ENCODE measurements at places on chromosomes 16 and 17.

DNA sequence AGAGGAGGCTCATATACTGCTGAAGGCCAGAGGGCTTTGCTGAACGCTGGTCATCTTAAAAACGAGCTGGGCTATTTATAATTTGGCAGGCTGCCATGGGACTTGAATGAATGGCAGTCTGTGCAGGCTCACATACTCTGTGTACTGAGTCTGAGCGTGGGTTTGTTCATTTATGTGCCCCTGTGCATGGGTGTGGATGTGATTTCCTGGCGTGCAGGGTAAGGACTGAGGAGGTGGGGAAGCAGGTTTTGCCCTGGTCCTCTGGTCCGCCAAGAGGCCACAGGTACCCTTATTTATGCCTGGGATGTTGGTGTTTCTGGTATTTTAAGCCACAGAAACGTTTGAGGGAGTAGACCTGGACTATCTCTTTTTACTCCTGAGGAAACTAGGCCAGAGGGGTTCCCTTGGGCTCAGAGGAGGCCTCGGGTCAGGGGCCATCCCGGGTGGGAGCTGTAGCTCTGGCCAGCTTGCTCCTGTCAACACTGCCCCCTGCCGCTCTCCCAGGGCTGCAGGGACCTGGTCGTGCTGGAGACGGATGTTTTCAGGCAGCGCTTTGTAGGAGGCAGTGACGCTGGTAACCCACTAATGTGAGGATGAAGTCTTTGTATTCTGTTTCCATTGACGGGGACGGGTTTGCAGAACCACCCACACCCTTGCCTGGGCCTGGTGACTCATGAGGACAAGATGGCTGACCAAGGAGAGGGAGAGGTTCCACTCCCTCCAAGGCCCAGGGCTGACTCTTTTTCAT, 184.4 kb downstream of the MSI2 start:
- DNase-seq: no peak

DNA sequence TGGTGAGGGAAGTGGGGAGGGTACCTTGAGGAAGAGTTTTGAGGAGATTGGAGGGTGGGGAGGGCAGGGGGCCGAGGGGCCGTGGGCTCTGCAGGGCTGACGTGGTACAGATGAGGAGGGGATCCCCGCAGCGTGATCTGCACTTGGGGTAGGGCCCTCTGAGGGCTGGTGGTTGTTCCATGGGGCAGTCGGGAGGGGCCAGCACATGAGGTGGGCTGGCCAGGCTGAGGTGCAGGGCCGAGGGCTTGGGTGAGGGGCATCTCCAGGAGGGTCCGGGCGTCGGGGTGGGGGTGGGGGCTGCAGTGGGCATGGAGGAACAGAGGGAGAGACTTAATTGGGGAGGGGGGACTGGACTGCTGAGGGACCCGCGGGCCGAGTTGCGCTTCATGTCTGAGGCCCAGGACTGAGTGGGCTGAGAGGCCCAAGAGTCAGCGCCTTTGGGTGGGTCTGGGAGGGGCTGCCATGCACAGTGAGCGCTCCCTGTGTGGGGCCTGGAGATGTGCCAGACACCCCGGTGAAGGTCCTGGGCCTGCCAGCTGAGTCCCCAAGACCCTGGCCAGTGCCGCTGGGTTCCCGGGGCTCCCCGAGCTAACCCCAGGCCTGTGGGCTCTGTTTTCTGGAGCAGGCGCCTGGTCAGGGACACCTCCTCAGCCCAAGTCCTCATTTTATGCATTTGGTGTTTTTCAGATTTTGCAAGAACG, 13.3 kb downstream of the PRSS27 start:
- DNase-seq: no peak

DNA sequence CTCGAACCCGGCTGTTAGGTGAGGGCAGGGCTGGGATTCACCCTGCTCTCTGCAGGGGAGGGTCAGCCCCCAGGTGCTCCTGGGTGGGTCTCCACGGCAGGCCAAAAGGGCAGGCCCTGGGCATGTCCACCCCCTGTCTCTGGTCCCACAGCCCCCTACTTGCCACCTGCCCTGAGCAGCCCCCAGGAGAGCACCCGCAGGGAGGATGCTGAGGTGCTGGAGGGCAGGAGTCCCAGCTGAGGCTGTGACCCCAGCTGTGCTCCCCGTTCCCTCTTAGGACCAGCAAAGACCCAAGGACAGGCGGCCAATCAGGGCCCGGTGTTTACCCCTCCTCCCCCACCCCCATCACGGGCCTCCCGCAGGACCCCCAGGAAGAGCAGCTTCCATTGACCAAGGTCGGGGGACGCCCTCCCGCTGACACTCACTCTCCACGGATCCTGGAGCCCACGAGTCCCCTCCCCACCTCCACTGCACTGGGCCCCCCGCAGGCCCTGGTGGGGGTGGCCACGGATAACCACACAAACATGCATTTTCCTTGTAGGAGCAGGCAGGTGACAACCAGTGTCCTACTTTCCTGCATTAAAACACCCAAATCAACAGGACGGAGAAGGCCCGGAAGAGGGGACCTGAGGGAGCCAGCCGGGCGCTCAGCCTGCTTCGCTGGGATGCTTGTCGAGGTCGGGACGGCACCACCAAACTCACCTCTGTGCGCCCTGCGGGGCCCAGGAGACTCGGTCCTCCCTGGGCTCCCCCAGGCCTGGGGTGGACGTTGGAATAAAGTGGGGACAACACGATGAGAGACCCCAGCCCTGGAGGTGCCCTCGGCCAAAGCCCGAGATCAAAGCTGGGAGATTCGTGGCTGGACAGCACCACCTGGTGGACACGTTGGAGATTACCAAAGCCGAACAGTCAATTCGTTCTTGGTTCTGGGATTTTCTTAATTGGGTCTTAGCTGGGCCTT, 22.5 kb upstream of the ENPP7 start:
- DNase-seq: no peak

- no peak for DNase-seq
These were observed 49.4 kb upstream of the CDC42EP4 start for GRCh38 chr17:73360961-73361761.

DNA sequence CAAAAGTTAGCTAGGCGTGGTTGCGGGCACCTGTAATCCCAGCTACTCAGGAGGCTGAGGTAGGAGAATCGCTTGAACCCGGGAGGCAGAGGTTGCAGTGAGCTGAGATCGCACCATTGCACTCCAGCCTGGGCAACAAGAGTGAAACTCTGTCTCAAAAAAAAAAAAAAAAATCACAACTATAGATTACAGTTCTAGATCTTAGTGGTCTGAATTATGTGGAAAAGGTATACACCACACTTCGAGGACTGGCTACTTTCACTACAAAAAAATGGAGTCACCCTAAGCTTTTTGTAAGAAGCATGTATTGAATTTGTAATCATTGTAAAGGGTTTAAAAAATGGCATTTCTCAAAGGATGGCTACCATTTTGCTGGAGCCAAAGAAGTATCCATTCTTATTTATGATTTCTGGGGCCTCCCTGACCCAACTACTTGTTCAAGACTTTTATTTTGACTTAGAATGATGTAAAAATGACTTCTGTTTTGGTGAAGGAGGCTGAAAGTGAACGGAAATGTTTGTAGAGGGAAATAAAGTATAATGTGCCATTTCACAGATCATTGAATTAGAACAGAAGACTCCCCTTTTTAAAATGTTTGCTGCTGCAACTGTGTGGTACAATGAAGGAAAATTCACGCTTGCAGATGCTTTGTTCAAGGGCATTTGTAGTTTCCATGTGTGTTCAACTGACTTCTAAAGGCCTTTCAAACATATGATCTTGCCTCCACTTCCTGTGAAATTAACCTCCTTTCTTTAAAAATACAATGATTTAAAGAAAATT, 37.1 kb upstream of the NOL11 start:
- DNase-seq: no peak

- DNase-seq: no peak
These were observed 26.8 kb downstream of the TNFRSF13B start for GRCh38 chr17:16945136-16945482.

- no peak for DNase-seq
These were observed 94.5 kb downstream of the PCTP start for GRCh38 chr17:55845385-55845784.

- no peak for DNase-seq
These were observed 26.3 kb downstream of the CEP112 start for GRCh38 chr17:66165537-66166123.

GRCh38 chr16:46796764-46797269, 34.2 kb downstream of the C16orf87 start:
- no peak for DNase-seq

GRCh38 chr16:79599837-79600637, 500 bp downstream of the MAF start:
- peak; percentile 47 for DNase-seq

- DNase-seq: no peak
These were observed 27.8 kb downstream of the PIPOX start for GRCh38 chr17:29070781-29071180.

GRCh38 chr17:34243364-34244320, 11.4 kb upstream of the CCL2 start:
- no peak for DNase-seq

DNA sequence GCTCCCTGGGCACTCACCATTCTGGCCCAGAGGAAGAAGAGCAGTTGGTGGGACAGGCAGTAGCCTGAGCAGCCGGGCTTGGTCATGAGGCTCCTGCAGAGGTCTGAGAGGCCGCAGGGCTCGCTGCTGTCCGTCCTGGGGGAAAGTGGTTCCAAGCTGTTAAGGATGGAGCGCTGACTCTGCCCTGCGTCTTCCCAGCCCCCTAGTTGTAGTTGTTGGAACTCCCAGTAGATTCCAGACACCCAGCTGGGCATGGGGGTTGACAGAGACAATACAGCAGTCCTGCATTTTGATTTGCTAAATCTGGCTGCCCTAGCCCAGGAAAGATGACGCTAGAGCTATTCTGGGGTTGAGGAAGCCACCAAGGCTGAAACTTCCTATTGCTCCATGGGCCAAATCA, 7.3 kb downstream of the C16orf89 start:
- DNase-seq: no peak

GRCh38 chr16:25045696-25046381, 30.7 kb upstream of the ARHGAP17 start:
- no peak for DNase-seq

DNA sequence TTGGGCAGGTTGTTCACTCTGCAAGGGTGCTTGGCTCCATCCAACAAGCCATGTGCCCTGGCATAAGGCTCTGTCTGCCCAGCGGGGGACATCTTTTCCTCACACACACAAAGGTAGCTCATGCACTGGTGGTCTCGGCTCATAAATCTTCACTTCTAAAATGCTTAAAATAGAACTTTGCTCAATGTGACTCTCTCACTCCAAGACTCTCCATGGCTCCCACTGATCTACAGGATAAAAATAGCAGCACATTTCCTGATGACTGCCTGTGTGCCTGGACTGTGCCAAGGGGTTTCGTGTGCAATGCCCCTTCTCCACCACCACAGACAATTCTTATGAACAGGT, 15.1 kb upstream of the CIBAR2 start:
- no peak for DNase-seq

GRCh38 chr16:74261068-74261467, 35.5 kb upstream of the PSMD7 start:
- no peak for DNase-seq

- no peak for DNase-seq
These were observed 18.3 kb downstream of the KRT12 start for GRCh38 chr17:40848583-40849235.

GRCh38 chr16:263182-263774, 12.5 kb downstream of the RGS11 start:
- DNase-seq: no peak

GRCh38 chr17:79146562-79146961, 71.9 kb downstream of the ENGASE start:
- DNase-seq: no peak

DNA sequence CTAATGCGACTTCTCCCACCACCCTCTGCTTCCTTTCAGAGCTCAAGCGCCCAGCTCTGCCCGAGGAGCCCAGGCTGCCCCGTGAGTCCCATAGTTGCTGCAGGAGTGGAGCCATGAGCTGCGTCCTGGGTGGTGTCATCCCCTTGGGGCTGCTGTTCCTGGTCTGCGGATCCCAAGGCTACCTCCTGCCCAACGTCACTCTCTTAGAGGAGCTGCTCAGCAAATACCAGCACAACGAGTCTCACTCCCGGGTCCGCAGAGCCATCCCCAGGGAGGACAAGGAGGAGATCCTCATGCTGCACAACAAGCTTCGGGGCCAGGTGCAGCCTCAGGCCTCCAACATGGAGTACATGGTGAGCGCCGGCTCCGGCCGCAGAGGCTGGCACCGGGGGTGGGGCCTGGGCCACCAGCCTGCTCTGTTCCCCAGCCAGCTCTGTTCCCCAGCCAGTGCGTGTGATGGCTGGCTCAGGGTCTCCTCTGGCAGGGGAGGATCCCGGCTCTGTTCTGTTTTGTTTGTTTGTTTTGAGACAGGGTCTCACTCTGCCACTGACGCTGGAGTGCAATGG, 18.7 kb downstream of the CRISPLD2 start:
- no peak for DNase-seq

DNA sequence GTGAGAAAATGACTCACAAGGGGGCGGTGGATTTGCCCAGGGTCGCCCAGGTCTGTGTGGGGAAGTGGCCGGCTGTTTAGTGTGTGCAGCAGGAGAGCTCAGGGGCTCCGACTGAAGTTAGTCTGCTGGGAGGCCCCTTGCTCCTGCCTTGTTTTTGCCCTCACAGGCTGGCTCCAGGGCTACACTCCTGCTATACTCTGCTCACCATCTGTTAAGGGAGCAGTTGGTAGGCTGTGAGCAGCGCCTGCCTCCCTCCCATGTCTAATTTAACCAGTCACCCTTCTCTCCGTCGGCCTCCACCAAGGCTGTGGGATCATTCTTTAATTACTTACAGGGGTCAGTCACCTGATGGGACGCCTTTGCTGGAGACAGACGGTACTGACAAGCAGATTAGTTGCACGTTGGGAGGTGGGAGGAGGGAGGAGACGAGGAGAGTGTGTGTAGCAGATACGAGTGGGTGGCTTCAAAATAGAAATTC, 35.5 kb downstream of the KSR1 start:
- DNase-seq: no peak

DNA sequence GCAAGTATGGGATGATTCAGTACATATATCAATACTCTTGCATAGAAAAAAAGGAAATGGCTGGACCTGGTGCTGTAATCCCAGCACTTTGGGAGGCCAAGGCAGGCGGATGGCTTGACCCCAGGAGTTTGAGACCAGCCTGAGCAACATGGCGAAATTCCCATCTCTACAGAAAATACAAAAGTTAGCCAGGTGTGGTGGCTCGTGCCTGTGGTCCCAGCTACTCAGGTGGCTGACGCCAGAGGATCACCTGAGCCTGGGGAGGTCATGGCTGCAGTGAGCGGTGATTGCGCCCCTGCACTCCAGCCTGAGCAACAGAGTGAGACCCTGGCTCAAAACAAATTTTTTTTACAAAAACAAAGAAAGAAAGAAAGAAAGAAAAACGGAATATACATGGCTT, 7.1 kb upstream of the SGF29 start:
- DNase-seq: no peak

DNA sequence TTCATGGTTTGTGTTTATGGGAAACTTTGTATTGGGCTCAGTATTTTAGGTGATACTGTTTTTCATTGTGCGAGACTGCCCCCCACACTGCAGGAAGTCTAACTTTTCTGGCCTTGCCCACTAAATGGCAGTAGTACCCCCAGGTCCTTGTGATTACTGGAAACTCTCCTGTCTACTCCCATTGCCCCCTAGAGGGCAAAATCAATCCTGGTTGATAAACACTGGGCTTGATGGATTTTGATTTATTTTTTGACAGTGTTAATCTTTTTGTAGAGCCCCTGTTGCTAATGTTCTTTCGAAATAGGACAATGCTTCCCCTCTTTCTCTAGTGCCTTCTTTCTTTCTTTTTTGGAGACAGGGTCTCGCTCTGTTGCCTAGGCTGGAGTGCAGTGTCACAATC, 15.5 kb downstream of the METTL9 start:
- DNase-seq: no peak

GRCh38 chr16:79497606-79498350, 102.8 kb downstream of the MAF start:
- no peak for DNase-seq
